Fibroblast of the conjunctiva (primary cell): ENCODE measurements at places on chromosomes 1 and 21.
A peak's percentile ranks its signal among the peaks of the same experiment; 100 is the strongest.

- DNase-seq = no peak
Observed at GRCh38 chr1:61053712-61054600, 28.4 kb upstream of the NFIA start.

DNA sequence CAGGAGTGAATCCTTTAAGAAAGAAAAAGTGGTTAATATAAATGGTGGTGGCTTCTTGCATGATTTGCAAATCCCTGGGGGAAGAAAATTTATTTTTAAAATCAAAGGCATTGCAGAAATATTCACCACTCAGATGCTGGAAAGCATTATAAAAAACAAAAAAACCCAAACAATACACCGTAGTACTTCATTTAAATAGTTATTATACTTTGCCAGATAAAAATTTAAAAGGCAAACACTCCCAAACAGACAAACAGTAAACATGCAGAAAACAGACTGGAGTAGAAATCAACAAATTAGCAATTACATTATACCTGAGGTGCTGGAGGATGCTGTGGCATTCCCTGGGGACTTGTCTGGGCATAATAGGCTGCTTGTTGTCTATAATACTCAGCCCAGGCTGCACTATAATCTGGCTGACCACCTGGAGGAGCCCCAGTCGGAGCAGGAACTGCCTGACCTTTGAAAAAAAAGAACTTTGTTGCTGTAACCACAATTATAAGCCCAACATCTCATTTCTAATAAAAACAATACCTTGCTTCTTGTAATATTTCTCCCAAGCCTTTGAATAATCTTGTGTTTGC is 29.9 kb downstream of the FUBP1 start:
- peak; percentile 30 for DNase-seq

DNA sequence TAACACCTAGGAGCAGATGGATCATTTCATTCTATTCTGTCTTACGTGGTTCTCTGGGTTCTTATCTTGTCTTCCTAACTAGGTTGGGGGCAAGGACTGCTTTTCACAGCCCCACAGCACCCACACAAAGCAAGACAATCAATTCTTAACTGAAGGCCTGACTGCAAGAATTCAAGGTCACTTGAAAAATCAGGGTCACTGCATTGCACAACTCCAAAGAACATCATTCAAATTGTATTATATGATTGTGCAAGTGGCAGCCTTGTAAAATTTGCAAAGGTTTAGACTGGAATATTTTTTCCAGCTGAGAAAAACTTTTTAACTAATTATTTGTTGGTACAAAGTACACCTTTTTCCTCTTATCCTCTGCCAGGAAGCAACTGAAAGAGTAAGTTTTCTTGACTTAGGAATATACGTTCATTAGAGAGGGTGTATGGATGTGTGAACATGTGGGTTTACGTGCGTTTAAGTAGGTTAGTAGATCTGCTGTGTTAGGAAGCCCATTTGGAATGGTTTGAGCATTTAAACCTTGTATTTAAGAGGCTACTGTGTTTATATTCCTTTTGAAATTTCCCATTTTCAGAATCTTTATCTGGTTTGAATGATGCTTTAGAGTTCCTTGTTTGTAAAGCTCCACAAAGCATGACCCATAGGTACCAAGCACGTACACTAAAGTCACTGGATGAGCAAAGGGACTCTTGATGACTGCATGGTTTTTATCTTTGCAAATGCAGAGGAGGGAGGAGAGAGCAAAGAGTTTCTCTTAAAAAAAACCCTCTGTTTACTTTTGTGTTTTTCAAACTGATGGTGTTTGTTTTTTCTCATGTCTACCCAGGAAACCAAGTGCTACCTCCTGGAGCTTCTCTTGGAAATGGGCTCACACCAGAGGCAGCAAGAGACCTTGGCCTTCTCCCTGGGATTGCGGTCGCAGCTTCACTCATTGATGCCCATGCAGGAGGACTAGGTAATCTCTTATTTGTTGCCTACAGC is 214.9 kb downstream of the FGGY start:
- DNase-seq = no peak

- no peak for DNase-seq
Observed at GRCh38 chr1:183812686-183813569, 8.0 kb downstream of the RGL1 start.

- DNase-seq = no peak
Observed at GRCh38 chr1:27535386-27535785, 45.4 kb upstream of the WASF2 start.

GRCh38 chr1:154578058-154578418 is 10.5 kb downstream of the CHRNB2 start:
- no peak for DNase-seq

DNA sequence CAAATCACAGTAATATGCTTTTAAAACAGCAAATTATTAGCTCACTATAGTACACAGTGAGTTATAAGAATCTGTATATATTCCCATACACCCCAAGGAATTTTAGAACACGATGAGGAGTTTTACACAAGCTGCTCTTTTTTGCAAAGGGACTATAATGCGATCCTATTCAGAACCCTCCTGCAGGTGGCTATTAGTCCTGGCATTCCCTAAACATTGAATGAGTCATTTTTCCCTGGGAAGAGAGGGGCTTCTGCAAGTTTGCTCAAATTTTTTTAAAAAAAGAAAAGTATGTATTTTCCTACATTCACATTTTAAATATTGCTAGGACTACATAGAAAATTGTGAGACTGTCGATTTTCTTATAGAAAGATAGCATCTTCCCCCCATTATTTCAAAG is 106.3 kb downstream of the COL11A1 start:
- no peak for DNase-seq

GRCh38 chr1:53108646-53109580 is 33.5 kb downstream of the SLC1A7 start:
- no peak for DNase-seq

GRCh38 chr1:210688512-210689234 is 360.0 kb downstream of the HHAT start:
- no peak for DNase-seq

- DNase-seq = no peak
Observed at GRCh38 chr1:108072776-108073175, 107.8 kb upstream of the VAV3 start.

DNA sequence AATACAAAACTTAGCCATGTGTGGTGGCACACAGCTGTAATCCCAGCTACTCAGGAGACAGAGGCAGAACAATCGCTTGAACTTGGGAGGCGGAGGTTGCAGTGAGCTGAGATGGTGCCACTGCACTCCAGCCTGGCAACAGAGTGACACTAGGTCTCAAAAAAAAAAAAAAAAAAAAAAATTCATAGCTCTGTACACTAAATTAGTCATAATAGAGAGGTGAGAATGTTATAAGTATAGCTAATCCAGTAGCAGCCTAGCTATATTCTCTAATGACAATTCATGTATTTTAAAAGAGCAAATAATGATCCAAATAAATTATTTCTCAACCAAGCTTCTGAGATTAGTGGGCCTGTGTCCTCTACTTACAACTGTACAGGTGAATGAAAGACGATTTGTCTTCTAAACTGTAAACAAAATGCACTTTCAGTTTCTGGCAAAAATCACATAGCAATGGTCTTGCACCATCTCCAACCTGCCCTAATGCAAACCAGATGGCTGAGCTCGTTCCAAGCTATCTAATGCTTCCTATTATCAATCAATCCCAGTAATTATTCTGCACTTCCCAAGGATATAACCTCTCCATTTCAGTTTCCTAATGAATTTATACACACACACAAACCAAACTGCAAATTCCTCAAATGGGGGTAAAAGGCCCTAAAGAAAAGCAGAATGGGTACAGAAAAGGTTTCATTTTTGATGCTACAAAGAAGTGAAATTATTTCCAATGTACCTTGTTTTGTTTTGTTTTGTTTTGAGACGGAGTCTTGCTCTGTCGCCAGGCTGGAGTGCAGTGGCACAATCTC is 56.5 kb downstream of the GATAD2B start:
- DNase-seq = peak; percentile 36

GRCh38 chr1:4675454-4676186 is 21.2 kb downstream of the AJAP1 start:
- DNase-seq = no peak

GRCh38 chr1:243727503-243728203 is 122.4 kb downstream of the AKT3 start:
- no peak for DNase-seq

GRCh38 chr1:48671578-48671977 is 105.1 kb downstream of the BEND5 start:
- no peak for DNase-seq

DNA sequence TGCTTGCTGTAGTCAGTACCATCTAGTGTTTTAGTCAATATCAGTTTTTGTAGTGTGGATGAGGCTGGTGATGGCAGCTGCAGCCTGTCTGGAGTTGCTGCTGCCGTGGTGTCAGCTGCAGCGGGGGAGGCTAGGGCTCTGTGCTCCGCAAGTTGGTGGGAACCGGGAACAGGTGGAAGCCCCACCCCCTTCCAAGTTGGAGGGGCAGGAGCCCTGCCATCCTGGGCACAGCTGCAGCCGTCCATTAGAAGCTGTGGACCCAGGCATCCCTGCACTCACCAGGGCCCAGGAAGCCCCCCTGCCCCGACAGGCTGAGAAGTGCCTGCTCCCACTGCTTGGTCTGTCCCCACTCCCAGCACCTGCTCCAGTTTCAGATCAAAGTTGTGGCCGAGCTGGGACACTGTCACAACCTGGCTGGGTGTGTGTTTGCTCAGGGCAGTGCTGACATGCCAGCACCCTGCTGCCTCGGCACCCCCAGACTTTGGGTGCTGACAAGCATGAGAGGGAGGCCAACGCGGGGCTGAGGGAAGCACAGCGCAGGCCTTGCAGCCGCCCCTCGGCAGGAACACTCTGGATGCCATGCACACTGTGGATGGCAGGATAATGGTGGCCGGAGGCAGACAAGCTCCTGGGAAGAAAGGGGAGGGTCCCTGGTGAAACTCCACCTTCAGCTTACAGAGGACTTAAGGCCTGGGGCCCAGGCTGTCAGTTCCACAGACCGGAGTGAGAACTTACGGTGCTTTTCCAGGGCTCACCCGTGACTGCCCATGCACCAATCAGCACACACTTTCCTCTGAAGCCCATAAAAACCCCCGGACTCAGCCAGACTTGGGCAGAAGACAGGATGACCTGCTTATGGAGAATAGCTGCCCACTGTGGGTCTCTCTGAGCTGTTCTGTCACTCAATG is 86.9 kb downstream of the ADARB1 start:
- no peak for DNase-seq

DNA sequence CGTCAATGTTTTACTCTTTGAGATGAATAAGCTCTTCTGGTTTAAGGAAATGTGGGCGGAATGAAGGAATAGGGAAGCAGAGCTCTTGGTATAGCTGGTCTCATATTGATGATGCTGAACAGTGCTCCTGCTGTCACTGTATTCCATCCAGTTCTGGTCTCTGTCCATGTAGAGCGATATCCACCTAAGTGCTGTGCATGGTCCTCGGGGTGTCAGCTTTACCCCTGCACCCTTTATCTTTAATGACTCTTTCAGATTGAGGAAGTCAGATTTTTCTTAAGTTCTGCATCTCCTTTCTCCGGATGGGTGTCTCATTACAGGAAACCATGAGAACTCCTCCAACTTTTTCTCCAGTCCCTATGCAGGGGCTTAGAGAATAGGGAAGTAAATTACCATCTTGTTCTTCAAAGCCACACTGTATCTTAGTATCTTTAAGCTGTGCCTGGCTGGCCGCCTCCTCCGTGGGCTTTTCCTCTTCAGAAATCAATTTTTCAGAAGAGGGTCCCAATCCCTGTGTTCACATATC is 52.9 kb downstream of the PDE4B start:
- DNase-seq = no peak

GRCh38 chr1:225484657-225485214 is 56.9 kb upstream of the LBR start:
- no peak for DNase-seq
